ENCODE measurements at places on chromosomes 13 and 19. TPM values are rescaled to one million over a fixed set of nuclear protein-coding genes. Genes with fewer than 3 reads are reported as not detected.

GRCh38 chr13:60491531-60491930 is 94.5 kb downstream of the TDRD3 start:
- DNase-seq = no peak

GRCh38 chr13:97302611-97303010 is 80.5 kb downstream of the MBNL2 start:
- no peak for DNase-seq

DNA sequence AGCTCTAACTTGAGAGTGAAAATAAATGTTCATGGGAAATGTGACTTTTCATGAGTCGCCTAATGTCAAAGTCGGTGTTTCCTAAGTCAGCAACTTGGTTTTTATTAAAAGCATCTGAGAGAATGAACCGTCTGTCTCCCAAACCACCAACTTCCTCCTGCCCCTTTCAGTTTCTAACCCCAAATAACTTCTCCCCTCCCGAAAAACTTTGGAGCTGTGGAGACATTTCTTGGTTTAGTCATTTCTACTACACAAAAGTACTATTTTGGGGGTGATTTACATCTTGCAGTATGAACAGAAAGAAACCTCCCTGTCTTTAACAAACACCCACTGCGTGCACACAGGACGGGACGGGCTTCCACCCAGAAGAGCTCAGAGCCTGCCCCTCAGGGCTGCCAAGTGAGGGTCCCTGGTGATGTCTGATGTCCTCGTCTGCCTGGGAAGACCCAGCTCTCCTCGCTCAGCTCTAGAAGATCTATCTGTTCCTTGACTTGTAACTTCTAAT is 65.0 kb downstream of the RASA3 start:
- no peak for DNase-seq

- no peak for DNase-seq
These were observed 3.9 kb downstream of the RANBP3 start for GRCh38 chr19:5973867-5974635.

DNA sequence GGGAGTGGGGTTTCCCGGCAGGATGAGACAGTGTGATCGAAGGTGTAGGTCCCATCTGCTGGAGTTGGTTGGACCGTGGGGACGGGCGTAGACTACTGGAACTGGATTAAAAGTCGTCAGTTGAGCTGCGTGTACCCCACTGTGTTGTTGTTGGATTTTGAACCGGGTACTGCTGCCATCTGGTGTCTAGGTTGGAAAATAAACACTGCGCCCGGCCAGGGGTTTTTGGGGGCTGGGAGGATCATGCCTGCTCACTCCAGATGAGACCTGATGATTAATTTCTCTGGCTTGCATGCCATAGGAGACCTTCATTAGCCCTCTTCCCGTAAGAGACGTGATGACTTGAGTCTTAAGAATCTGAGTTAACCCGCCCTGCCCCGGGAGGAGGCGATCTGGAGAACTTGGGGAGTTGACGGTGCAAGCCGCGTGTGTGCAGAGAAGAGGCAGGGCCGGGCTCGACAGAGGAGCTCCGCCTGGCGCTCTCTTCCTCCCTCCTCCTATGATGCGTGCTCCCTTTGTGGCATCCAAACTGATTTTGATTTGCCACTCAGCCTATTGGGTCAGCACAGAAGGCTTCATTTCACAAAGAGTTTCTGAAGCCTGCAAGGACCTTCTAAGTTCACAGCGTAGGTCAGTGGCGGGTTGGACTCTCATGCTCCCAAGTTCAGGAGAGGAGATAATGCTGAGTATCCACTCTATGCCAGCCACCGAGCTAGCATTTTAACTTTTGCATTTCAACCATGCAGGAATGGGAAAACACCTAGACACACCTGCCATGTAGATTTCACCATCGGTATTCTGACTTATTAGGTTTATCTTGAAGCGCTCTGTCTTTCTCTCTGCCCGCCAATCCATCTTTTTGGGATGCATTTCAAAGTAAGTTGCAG is 2.7 kb downstream of the UHRF1 start:
- peak; percentile 61 for DNase-seq

DNA sequence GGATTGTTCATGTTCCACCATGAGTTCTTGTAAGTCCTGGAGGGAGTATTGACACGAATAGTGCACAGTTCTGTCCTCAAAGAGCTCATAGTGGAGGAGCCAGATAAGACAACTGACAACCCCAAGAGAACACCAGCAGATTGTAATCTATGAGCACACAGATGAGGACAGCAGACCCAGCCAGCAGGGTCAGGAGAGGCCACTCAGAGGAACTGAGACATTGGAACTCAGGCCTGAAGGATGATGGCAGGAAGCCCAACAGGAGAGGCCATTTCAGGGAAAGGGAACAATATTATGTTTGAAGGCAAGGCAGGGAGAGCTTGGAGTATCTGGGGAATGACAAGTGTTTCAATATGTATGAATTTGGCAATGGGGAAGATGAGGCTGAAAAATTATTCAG is 63.7 kb upstream of the IPO5 start:
- DNase-seq = no peak

C13orf46 gene
- 0.30 TPM for polyA plus RNA-seq
